WTC11 (cell line): ENCODE measurements at places on chromosomes 5 and 9. TPM values are rescaled to one million over a fixed set of nuclear protein-coding genes. Genes with fewer than 3 reads are reported as not detected.

DNA sequence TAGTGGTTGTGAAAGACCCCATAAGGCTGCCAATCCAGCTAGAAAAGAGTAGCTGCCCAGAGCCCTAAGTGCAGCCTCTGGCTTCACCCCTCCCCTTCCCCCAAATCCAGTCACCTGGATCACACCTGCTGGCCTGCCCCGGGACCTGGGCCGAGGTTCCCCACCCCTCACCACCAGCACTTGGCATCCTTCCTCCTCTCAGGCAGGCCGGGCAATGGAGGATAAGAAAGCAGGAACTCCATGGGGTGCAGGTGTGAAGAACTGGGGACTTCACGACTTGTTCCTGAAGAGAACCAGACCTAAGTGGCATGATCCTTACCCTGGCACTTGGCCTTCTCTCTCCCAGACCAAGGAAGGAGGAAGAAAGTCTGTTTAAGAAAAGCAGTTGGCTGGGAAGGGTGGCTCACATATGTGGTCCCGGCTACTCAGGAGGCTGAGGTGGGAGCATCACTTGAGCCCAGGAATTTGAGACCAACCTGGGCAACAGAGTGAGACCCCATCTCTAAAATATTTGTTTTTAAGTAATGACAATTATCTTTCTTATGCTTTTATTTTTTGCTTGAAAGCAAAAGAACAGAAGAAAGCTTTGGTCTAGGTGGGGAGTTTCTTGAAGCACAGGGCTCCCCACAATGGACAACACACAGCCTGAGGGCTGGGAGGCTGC lies 131.1 kb downstream of the PAX5 start:
- DNase-seq, result no peak

GRCh38 chr5:160744268-160745101 lies 107.5 kb downstream of the ATP10B start:
- no peak for DNase-seq

GRCh38 chr9:120348951-120349429 lies 231.0 kb downstream of the CDK5RAP2 start:
- peak; percentile 73 for DNase-seq

- no peak for DNase-seq
These were observed 10.9 kb upstream of the PHYHD1 start for GRCh38 chr9:128909859-128910258.

SPATA31C2 gene
- total RNA-seq, result 0.04 to 0.09 TPM (median 0.05 TPM) in 3 replicates

DNA sequence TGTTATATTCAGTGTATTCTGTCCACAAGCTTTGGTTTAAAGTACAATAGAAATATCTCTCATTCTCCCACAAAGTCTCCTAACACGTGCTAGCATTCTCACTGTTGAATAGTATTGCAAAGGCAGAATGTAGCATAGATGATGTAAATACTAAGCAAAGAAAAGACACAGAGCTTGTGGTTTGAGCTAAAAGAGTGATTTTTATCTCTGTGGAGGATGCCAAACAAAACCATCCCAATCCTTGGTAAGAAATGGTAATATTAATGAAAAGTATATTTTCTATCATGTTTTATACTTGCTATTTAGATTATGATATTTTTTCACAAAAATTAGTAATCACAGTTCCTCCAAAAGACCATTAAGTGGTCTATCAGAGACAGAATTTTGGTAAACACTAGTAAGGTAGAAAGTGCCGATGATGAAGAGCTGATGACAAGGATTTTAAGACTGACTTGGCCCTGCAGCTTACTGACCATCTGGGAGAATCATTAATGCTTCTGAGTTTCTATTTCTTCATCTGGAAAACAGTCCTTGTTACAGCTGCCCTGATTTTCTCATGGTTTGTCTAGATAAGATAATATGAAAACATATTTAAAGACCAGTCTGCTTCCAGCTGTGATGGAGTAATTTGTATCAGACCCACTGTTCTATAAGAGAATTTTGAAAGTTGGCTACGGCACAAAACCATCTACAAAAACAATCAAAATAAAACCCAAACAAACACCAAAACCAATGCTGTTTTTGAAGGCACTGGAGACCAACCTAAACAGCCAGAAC lies 510.2 kb downstream of the SPATA31D1 start:
- DNase-seq, result no peak

DNA sequence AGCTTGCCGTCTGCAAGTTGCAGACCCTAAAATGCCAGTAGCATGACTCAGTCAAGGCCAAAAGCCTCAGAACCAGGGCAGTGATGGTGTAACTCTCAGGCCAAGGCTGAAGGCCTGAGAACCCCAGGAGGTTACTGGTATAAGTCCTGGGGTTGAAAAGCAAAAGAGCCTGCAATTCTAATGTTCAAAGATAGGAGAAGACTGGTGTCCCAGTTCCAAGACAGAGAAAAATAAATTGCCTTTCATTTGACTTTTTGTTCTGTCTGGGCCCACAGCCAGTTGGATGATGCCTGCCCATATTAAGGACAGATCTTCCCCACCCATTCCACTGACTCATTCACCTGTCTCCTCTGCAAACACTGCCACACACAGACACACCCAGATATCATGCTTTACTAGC lies 673.2 kb downstream of the CDH18 start:
- DNase-seq, result no peak

UGT3A1 gene
- 2.0 to 2.7 TPM (median 2.1 TPM) in 3 replicates for total RNA-seq

DNA sequence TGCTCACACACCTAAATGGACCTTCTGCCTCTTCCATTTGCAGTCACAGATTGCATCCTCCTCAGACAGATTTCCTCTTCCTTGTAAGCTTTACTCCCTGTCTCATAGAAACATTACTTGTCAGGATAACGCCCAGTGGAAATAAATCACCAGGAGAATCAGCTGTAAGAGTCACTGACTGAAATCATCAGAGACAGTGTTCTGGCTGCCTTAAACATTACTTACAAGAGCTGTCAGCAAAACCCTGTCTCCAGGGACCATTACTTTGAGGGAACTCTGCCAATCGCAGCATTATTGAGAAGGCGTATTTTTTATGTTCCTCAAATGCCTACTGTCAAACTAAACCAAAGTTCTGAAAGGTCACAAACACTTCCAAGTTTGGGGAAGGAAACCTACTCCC lies 5.9 kb downstream of the DPYSL3 start:
- DNase-seq, result no peak

- no peak for DNase-seq
These were observed 7.3 kb upstream of the IL4 start for GRCh38 chr5:132666310-132667123.

CDKN2B-AS1 gene
- 0.21 to 0.24 TPM in 2 of 3 replicates, not detected in the other for total RNA-seq

- DNase-seq, result no peak
These were observed 279.0 kb downstream of the AOPEP start for GRCh38 chr9:95005278-95006143.

- DNase-seq, result peak; percentile 75
These were observed 191.6 kb upstream of the MSX2 start for GRCh38 chr5:174532455-174533453.
